ENCODE measurements at places on chromosomes 3 and 15.

DNA sequence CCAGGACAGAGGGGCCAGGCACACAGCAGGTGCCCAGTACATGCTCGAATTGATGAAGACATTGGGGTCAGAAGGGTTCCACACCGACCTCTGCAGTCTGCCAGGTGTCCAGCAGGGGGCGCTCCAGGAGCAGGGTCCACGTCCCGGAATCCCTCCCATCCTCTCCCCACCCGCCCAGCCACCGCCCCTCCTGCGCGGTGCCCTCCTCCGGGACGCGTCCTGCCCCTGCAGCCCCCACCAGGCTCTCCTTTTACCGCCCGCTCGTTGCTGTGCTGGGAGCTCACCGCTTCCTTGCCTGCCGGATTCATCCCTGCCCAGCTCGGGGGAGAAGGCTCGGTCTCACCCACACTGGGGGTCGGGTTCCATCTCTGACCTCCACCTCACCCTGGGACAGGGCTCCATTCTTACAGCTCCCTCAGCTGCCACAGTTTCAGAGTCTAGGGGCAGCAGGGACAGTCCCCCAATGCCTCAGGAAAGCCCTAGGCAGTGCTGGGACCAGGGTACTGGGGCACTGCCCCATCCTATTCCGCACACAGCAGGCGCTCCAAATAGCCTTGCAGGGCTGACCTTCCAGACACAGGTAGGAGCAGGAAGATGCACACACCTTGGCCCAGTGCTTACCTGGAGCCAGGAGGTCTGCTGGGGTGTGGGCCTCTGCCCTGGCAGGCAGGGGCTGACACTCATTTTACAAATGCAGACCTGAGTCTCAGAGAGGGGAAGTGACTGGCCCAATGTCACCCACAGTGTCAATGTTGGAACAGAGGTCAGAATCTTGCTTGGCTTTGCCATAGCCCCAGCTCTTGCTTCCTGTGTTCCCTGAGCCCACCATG, 31.0 kb downstream of the GRIP2 start:
- no peak for DNase-seq

- no peak for DNase-seq
Observed at GRCh38 chr15:74994236-74994635, 1.1 kb upstream of the SCAMP5 start.

GRCh38 chr15:34271493-34271892, 46.7 kb downstream of the EMC4 start:
- no peak for DNase-seq

DNA sequence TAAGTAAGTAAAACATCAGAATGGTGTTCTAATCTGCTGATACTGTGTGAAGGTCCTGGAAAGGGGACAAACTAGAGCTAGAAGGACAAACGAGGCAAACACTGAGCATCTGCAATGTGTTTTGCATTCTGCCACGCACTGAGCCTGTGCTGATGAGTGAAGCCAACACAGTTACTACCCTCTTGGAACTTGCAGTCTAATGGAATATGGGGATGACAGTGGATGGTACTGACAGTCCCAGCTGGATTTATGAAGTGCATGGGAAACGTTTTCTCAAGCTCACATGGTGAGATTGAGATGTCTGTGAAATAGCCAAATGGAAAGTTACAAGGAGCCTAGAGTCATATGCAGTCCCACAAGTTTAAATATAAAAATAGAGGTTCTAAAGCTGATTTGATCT, 86.6 kb downstream of the FOXB1 start:
- no peak for DNase-seq

- no peak for DNase-seq
Observed at GRCh38 chr15:81183439-81183775, 13.3 kb upstream of the IL16 start.

GRCh38 chr3:146653978-146654377, 48.8 kb upstream of the PLSCR5 start:
- no peak for DNase-seq

DNA sequence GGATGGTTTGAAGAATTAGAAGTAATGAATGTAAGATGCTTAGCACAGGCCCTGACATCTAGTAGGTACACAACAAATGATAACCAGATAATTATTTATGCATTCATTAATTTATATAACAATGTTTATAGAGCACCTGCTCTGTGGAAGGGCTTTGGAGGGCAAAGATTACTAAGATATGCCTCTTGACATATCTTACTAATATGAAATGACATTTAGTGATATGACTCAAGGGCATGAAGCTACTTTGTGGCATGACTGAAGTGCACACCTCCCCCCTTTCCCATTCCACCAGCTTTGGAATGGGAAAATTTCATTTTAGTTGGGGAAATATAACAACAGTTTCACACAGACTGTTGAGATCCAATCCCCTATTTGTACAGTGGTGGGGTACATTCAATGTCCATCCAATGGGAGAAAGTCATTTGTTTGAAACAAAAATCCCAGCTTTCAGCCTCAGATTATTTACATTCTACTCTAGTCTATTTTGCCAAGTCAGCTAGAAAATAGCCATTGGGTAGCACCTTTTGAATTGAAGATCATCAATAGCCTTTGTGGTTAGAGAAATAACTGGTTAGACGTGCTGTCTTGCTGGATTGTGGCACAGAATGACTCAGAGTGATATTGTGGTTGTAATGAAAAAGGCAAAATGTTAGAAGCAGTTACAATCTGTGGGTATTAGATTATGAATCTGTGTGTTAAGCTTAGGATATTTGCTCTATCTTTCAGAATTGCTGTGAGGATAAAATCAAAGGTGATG, 72.9 kb downstream of the MOBP start:
- DNase-seq = no peak

- DNase-seq = no peak
Observed at GRCh38 chr15:48459571-48460442, 128.6 kb downstream of the DUT start.

GRCh38 chr3:172144601-172145000, 105.2 kb downstream of the FNDC3B start:
- no peak for DNase-seq

- DNase-seq = no peak
Observed at GRCh38 chr3:124861041-124861440, 26.1 kb downstream of the ITGB5 start.

DNA sequence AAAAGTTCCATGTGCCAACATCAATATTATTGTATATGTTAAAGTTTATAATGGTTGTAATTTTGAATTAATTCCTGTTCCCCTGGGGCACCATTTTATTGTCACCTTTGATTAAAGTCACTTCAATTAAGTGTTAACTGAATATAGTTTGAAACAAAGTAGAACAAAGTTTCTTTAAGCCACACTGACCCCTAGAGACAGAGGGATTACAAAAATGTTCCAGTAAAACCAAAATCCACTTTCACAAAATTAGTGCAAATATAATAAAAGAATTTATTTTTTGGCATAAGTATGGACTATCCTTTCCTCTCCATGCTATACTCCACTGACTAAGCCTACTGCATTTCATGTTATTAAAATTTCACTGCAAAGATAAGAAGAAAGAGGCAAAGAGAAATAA, 123.9 kb downstream of the ZMAT3 start:
- DNase-seq = no peak

DNA sequence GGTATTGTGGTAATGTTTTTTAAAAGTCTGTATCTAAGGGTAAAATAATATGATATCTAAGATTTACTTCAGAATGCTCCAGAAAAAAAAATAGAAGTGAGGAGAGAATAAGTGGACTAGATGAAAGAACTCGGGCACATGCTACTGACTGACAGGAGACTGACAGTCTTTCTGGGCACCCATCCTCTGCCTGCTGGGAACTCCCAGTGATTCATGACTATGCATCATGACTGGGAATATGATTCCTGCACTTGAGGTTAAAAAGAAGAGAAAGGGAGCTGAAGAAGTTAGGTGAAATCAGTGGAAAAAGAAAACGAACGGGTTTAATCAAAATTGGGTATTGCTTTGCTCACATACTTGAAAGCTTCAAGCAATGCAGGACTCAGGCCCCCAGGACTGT, 35.7 kb upstream of the SPSB4 start:
- no peak for DNase-seq

- no peak for DNase-seq
Observed at GRCh38 chr3:128579927-128580326, 70.7 kb downstream of the RPN1 start.

GRCh38 chr3:156024904-156025533, 95.4 kb upstream of the KCNAB1 start:
- no peak for DNase-seq

- no peak for DNase-seq
Observed at GRCh38 chr3:127408022-127408683, 120.3 kb upstream of the PRR20G start.

DNA sequence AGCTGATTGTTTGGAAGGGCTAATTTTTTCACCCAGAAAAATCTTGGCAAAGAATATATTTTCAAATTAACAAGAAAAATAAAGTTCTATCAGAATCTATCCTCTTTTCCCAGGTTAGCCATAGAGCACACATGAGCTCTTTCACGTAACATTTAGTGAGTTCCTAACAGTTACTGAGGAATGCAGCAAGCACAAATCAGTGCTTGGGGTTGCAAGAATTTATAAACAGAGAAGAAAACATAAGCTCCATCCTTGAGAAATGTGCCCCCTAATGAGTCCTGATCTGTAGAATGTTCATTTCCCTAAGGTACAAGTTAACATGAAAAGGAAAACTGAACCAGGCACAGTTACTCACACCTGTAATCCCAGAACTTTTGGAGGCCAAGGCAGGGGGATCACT, 13.9 kb downstream of the EOGT start:
- DNase-seq = no peak

- no peak for DNase-seq
Observed at GRCh38 chr15:100254691-100255090, 87.1 kb downstream of the ADAMTS17 start.

- no peak for DNase-seq
Observed at GRCh38 chr3:171874251-171874681, 31.1 kb downstream of the TMEM212 start.

DNA sequence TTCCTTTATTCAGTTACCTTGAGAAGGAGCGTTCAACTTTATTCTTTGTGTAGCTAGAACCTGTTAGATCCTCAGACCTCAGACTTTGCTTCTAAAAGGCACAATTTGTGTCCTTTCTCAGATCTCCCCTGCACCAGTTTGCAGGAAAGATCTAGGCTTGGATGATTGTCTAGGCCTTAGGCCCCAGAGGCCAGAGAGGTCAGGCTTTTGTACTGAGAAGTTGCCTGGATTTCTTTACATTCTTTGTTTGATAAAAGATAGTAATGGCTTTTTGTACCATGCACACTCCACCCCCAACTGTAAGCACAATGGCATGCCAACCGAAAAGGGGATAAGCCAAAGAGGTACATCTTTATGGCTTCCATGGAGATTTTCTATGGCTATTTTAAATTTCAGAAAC, 719.6 kb upstream of the NR2F2 start:
- no peak for DNase-seq

GRCh38 chr3:37071921-37072320, 78.6 kb downstream of the MLH1 start:
- no peak for DNase-seq

DNA sequence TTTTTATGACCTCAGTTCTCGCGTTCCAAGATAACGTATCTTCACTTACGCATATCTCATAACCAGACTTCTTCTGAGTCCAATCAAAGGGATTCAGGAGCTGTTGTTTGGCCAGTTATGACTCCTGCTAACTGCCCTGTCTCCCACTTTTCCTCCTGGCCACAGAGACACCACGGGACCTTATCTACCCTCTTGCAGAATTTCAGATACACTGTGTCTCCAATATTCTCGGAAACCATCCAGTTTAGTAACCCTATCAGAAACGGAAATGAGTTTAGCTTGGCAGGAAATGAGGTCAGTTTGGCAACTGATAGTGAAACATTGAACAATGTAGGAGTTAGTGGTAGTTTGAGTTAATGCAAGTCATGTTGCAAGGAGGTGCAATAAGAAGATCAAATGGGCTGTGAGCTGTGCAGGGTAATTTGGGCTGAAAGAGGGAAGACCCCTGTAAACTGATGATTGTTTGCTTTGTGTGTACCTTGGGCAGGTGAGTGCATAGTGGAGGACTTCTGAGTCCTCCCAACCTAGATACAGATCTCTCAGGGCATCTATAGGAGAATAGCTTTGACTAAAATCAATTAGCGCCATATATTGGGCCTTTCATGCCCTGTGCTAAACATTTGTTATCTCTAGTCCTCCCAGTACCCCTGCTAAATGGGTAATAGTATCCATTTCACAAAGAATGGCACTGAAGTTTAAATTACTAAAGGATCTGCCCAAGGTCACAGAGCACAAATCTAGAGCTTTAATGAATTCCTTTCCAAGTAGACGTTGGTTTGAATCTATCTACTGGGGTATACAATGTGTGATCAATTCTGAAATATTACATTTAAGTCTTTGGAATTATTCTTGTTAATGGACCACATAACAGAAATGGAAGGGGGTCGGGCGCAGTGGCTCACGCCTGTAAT, 41.3 kb upstream of the PIK3CB start:
- no peak for DNase-seq

- no peak for DNase-seq
Observed at GRCh38 chr3:149588909-149589308, 68.9 kb downstream of the WWTR1 start.

DNA sequence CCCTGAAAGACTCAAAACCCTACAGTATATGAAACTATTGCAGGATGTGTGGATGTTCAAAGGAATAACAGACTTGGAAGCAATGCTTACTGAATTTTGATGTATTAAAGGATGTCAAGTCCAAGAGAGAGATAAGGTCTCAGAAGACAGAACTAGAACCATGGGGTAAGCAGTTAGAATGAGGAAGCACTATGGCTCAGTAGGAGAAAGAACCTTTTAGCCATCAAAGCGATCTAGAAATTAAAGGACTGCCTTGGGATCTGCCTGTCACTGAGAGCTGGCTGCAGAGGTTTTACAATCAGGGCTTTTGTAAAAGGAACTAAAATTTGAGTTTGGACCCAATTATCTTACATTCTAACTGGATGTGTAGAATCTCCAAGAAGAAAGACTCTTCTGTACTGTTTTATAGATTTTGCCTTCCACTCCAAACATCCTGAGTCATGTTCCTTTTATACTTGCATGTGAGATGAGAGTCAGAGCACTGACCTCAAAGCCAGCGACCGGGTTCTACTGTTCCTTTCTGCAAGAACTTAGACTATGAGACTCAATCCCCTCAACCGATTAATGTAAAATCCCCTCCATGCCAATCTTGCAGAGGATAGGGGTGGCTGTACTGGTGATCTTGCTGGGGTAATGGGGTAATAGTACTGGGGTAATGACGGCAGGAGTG, 412.3 kb upstream of the TPRG1 start:
- no peak for DNase-seq

GRCh38 chr3:26505399-26505798, 117.2 kb upstream of the LRRC3B start:
- no peak for DNase-seq

Data from KG1 (cell line).